Activated gamma-delta T cell treated with Interleukin-2 at 50 U/mL for 16 hours (primary cell): ENCODE measurements at places on chromosomes 3 and 15.

DNA sequence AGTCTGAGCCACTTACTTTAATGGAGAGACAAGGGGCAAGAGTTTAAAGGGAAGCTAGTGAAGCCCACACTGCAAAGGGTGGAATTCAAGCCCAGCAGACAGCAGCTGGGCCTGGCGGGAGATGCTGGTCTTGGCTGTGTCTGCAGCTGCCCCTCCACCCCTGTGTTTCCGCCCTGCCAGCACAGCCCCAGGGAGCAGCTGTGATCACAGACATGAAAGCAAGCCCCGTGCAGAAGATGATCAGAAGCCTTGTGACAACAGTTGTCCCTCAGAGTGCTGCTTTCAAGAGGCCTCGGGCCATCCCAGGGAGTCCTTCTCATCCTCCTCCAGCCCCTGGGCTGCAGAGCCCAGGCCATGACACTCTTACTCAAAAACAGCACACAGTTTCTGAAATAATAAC lies 24.1 kb upstream of the SLC6A1 start:
- no peak for DNase-seq

GRCh38 chr15:76998663-76999285 lies 3.8 kb downstream of the PSTPIP1 start:
- DNase-seq, result peak; percentile 28

- DNase-seq, result no peak
Measured at GRCh38 chr3:128400671-128401070, 66.0 kb downstream of the DNAJB8 start.

GRCh38 chr15:98841419-98841970 lies 166.1 kb downstream of the PGPEP1L start:
- no peak for DNase-seq

DNA sequence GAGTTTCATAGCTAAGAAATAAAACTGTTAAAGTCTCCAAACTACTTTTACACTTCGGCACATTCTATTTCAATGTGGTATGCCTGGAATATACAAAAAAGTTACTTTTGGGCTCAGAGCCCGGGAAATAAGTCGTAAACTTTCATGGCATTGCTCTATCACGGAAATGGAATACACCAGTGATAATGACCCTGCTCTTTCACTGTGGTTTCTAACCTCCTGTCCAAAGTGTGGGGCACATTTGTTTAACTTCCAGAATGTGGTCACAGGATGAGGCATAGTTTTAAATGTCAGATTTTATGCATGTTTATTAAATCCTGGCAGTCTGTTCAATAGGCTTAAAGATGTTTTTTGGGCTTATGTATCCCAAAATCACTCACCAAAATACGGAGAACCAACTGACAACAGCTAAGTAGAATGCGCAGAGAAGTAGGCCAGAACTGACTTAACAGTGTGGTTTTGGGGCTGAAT lies 5.1 kb downstream of the CXCR6 start:
- no peak for DNase-seq

- no peak for DNase-seq
Measured at GRCh38 chr3:52830535-52831258, at the start of gene ITIH4. TSS of gene ITIH4 (minus strand) at chr3:52830672. CDS start at chr3:52830642, 30 bp downstream.

- DNase-seq, result no peak
Measured at GRCh38 chr15:45784656-45785055, 149.8 kb downstream of the SQOR start.

- DNase-seq, result no peak
Measured at GRCh38 chr15:56772868-56773639, 39.7 kb upstream of the ZNF280D start.

DNA sequence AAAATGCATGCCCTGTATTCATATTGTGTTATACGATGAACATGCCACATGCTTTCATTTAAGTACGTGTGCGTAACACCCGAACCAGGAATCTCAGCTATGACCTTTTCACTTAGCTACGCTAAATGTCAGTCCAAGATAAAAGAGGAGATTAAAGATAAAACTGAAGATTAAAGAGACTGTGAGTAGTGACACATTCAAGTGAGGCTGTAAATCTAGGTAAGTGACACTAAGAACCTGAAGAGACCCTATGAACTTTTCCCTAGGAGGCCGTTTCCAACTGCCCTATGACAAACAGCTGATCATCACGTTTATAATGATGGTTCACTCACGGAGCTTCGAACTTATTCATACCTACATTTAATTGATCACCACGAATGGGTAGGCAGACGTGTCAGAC lies 32.2 kb downstream of the TFRC start:
- no peak for DNase-seq

- no peak for DNase-seq
Measured at GRCh38 chr3:79032686-79033318, 735.0 kb downstream of the ROBO1 start.

DNA sequence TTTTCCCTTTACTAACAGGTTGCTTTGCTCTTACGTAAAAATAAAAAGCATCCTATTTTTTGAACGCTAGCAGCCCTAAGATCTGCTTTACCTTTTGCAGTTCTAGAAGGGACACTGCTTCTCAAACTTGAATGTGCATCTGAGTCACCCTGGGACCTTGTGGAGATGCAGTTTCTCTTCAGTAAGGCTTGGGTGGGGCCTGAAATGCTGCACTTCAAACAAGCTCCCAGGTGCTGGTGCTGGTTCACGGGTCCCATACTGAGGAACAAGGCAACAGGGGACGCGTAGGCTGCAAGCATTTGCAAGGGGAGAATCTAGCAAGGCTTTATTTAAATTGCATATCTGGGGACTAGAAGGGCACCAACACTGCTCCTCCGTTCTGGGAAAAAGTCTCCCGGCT lies 30.0 kb downstream of the MB21D2 start:
- DNase-seq, result no peak

- no peak for DNase-seq
Measured at GRCh38 chr3:73868688-73869315, 244.1 kb upstream of the PDZRN3 start.

- DNase-seq, result no peak
Measured at GRCh38 chr3:134608023-134608770, 42.6 kb downstream of the KY start.
